Posterior cingulate gyrus (tissue), 11 donors: ENCODE measurements at places on chromosomes 1 and 21.

DNA sequence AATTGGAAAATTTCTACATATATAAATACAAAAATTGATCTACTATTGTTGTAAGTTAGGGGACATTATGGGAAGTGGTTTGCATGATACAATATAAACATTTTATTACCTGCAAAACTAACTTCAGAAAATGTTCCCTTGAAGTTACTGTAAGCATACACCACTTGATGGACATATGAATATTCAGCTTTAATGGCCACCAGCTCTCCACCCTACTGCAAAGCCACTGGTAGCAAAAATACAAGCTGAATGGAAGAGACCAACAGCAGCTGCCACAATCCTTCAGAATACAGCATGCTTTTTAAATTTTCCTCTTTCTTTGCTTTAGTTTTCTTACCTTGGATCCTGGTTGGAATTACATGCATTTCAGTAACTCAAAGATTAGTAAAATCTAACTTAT, 69.8 kb downstream of the COQ8A start:
- DNase-seq, result no peak

DNA sequence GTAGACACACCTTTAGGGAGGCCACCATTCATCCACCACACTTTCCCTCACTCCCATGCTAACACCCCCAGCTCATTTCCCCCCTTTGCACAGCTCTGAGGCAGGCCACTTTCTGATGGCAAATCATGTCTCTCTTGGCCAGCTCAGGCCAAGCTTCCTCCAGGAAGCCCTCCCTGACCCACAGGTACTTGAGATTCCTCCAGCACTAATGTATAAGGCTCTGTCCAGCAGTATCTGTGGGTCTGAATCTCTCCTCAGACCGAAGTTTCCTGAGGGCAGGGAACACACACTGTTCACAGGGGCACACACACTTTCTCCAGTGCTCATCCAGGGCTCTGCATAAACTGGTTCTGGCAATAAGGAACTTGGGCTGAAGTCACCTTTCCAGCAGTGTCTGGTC, 19.2 kb downstream of the LGR6 start:
- no peak for DNase-seq

- no peak for DNase-seq
Observed at GRCh38 chr21:42118901-42119300, 47.8 kb downstream of the UMODL1 start.

DNA sequence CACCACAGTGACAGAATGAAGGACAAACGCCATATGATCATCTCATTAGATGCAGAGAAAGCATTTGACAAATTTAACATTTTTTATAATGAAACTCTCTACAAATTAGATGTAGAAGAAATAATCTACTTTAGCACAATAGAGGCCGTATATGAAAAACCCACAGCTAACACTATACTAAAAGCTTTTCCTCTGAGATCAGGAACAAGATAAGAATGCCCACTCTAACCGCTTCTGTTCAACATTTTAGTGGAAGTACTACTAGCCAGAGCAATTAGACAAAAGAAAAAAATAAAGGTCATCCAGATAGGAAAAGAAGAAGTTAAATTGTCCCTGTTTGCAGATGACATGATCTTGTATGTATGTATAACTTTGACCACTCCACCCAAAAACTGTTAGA, 109.7 kb downstream of the SLC35F3 start:
- DNase-seq, result no peak

DNA sequence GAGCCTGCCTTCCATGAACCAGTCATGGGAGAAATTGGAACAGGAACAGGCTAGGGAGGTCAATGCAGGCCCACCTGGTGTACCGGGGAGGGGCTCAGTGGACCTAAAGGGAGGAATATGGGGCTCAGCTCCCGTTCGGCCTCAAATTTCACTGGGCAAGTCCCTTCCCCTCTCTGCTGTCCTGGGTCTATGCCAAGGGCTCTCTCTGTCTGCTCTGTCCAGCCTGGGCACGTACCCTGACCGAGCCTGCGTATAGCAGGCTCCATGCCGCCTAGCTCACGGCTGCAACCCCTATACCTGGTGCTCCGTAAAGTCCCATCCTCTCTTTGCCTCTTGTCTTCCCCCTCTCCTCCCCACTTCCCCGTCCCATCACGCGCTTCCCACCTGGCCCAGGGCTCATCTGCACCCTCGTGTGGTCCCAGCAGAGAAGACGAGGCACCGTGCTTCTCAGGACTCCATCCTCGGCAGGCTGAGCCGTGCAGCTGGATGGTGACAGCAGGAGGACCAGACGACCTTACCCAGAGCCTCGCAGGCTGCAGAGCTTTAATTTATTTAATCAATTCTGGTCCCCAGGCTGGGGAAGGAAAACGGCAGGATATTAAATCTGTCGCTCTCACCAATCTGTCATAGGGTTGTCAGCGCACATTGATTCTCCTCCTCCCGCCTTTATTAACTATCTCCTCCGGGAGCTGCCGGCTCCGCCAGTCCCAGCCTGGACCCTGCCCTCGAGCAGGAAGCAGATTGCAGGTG, 25.0 kb upstream of the DISP3 start:
- no peak for DNase-seq

- DNase-seq, result no peak
Observed at GRCh38 chr1:184975208-184975870, 1.0 kb upstream of the NIBAN1 start.

- no peak for DNase-seq
Observed at GRCh38 chr1:10734375-10734774, 62.1 kb downstream of the CASZ1 start.

- DNase-seq, result no peak
Observed at GRCh38 chr1:207971331-207972219, 60.6 kb upstream of the CD34 start.

DNA sequence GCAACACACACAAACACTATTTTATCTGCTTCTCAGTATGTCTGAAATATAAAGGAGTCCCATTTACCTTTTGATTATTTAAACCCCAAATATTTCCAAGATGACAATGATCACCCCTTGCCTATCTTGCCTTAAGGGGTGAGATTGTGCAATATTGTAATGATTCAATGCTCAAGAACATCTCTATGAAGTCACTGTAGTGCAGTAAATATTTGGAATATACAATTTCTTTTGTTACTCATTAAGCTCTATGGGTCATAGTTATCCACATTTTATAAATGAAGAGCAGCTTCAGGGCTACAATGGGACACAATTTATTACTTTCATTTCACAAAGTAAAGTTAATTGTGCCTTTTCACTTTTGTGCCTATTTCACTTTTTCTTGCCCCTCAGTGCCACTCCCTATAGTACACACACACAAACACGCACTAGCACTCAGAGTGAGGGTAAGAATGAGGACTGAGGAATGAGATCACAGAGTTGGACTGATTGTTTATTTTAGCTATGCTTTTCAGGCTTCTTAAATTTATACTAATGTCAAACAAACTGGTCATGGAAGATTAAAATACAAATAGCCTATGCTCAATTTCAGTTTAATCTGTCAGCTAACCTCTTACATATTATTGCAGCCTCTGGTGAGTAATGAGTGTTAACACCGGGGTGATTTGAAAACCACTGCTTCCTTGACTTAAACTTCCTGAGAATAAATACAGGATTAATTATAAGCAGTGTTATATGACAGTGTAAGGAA, 521.0 kb upstream of the B3GALT2 start:
- no peak for DNase-seq

DNA sequence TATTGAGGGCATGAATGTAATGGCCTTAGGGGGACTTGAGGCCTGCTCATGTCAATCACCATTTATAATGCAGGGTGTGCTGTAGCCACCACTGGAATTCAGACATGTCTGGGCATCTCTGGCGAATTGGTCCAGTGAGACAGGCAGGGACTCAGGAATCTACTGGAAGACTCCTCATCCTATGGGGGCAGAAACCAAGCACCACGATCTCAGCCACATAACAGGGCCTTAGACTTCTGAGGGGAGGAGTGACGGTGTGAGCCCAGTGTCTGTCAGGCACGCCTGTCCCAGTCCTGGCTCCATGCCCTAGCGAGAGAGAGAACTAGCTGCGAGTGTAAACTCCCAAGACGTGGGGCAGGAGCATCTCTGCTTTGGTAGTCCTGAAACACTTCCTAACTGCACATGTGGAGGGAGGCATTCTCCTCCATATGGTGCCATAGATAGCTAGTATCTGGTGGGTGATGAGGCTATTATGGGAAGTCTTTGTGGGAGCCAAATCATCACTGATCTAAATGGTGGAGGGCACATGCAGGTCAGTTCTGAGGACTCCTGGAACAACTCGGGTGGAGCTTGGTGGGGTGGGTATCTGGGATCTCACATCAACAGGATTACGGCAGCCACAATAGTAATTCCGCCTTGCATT, 29.8 kb upstream of the KIAA0040 start:
- DNase-seq, result no peak

DNA sequence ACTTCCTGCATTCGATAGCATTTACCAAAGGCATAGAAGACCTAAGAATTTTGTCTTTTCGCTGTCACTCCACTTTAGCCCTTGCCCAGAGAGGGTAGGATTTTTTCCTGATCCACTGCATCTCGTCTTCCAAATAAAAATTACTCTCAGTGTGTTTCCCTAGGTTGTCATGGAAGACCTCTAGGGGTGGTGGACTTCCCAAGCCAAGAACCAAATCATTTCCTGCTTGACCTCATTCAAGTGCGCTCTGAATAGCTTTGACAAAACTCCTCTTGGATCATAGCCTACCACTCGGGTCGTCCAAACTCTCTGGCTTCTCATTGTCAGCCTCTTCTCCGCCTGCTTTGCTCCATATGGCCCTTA, 431 bp upstream of the C1orf52 start:
- DNase-seq, result no peak

DNA sequence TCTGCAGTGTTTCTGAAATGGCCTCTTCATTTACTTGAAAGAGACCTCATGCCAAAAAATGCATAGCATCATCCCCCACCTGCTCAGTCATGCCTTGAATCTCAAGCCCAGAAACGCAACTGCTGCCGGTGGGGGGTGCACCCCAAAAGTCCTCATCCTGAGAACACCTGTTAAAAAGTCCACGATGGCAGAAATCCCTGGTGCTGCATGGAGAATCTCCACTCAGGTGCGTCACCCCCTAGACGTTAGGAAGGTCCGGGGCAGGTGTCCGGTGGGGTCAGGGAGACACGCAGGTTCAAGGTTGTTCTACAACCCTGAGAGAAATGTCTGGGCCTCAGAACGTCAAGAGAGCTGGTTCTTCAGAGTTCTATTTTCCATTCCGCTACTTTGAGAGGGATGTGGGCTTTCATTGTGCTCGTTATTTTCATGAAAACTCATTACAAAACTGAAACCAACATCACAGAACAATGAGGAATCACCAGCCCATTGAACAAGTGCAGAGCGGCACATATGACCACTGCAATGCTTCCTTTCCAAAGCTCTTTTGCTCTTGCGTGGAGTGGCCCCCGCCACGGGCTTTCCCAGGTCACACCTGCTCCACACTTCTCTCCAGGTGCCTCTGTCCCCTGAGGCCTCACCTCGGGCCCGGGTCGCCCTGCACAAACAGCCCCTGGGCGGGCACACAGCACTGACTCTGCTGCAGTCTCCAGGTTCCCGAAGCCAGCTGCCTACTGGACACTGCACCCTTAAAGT, 201.9 kb downstream of the TOMM20 start:
- no peak for DNase-seq

DNA sequence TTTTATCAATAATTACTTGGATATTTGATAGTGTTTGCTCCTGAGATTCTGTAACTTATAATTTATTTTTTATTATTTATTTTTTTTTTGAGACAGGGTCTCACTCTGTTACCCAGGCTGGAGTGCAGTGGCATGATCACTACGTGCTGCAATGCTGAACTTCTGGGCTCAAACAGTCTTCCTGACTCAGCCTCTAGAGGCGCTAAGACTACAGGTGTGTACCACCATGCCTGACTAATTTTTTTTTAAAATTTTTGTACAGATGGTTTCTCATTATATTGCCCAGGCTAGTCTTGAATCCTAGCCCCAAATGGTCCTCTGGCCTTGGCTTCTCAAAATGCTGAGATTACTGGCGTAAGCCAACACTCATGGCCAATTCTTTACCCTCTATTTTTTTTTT, 845.5 kb upstream of the ADGRL4 start:
- no peak for DNase-seq

- no peak for DNase-seq
Observed at GRCh38 chr1:108862017-108862610, 5.2 kb upstream of the AKNAD1 start.

GRCh38 chr1:85849660-85850059, 141.4 kb upstream of the ZNHIT6 start:
- no peak for DNase-seq

GRCh38 chr1:116819081-116819480, 64.9 kb downstream of the CD2 start:
- DNase-seq, result no peak

- peak; percentile 54 for DNase-seq
Observed at GRCh38 chr1:45205011-45205909, 1.1 kb downstream of the ZSWIM5 start.

DNA sequence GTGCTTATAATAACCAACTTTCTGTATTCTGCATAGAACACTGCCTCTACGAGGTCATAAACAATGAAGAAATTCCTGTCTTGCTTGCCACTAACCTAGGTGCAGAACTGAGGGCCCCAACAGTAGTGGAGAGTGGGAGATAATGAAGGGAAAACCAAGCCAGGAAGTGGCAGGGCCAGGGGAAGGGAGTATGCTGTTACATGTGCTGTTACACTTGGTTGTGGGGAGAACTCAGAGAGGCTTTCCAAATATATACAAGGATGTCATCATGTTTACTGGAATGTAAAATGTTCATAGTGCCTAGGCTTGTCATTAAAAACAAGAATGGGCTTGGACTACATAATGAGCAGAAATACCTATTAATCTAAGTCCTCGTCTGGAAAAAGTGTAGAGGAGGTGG, 31.1 kb downstream of the NHLH2 start:
- DNase-seq, result no peak

DNA sequence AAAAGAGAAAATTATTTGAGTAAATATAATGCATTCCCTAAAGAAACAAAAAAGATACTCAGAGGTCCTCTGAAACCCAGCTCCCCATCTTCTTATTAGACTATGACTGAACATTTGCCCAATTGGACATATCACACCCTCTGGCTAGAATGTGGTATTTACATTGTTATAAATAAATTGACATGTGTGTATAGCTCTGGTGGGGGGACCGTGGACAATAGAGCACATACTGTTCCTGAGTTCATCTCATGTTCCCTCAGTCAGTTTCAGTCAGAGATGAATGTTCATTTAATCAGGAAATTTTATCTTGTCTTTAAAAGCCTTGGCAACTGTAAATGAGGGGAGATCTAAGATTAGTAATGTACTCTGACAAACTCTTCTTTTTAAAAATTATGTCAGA, 459.3 kb upstream of the ADAMTS5 start:
- no peak for DNase-seq

DNA sequence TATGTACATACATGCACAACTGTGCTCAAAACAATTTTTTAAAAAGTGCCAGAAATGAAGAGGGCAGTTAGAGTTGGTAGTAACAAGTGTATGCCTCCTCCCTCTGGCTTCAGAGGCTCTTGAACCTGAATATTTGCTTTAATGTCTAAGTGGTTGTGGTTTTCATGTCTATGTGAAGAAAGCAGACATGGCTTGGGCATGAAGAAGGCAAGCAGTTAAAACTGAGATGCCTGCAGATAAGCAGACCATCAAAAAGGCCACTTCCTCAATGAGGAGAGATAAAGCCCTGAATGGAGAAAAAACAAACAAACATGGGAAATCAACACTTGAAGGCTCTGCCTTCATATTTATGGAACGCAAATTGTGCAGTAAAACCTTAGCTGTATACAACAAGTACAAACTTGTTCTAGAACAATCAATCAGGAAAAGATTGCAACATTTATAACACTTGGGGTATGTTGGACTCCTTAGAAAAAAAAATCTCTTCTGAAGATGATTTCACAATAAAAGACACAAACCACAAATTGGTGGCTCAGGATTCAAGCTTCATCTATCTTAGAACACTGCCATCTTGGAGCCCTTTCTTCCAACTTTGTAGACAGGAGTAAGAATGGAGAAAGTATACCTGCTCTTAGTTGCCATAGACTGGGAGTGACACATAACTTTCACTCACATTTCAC, 52.7 kb upstream of the PLA2G4A start:
- no peak for DNase-seq
